Aorta (tissue), 5 donors: ENCODE measurements at places on chromosomes 4 and X. TPM values are rescaled to one million over a fixed set of nuclear protein-coding genes. Genes with fewer than 3 reads are reported as not detected.

GRCh38 chrX:79182616-79183015, 38.1 kb downstream of the GPR174 start:
- no peak for DNase-seq

DNA sequence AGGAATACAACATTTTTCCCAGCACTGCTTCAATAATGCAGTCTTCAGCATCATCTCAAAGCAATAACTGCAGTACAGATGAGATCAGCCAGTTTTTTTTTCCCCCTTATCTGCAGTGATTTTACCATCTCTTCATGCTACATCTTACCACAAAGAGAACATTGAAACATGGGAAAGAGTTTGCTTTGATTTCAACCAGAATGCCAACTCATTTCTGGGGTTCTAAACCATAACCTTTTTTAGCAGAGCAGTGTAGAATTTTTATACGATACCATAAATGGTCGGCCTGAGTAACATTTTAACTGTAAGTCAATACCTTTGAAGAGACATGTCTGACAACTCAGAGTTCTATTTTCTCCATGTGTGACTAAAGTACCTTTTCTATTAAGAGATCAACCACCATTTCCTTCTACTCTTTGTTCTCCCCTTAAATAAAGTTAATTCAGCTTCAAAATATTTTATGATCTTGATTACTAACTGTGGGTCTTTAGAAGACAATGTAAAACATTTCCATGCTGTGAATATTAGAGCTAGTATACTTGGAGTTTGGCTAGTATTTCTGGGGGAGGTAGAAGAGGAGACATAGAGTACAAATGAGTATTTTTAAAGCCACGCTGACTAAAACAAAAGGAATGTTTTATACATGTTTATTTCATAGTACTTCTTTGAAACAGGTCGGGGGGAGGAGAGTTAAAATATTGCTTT, 69.1 kb downstream of the TET2 start:
- DNase-seq = no peak

Gene MSL3
- total RNA-seq = 26.2 TPM

Gene CHIC1
- total RNA-seq = 13.6 TPM

DNA sequence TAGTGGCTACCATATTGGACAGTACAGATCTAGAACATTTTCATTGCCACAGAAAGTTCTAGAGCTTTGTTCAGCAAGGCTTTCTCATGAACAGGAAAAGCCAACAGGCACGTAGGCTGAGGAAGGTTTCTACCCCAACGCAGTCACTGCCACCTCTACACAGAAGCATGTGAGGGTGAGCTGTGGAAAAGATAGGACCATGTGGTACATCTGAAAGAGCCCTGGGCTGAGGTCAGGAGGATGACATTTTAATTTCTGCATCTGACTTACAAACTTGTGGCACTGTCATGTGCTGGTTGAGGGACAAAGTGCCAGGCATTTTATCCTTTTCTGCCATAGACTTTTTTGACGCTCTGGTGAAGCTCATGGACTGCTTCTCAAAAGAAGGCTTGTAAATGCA, 454.2 kb downstream of the BCOR start:
- no peak for DNase-seq

DNA sequence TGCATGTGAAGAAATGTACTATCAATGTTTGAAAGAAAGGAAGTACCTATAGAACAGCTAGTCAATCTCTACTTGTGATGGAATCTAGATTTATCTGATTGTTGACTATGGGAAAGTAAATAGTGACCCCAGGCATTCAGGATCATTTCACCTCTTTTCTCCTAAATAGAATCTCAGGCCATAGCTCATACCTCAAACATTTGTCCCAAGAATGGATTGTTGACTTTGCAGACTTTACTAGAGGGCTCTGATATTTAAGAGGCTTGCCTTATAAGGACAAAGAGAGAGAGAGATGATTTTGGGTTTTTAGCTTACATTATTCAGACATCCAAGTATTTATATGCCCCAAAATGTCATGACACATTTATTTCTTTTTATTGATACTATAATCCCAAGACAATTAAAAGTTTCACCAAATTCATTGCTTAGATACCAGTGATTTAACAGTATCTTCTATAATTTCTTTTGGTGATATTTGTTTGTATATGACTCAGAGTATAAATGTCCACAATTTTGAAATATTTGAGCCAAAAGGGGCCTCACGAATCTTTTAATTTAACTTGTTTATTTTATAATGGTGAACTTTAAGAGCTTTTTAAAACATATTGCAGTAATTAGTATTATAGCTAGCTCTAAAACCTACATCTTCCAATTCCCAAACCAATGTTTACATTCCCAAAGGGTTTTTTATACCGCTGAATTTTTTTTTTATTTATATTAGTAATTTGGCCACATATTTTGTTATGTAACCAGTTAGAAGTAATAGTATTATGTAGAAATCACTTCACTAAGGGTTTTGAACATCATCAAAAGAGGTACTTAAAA, 614.1 kb downstream of the PCDH7 start:
- no peak for DNase-seq

DNA sequence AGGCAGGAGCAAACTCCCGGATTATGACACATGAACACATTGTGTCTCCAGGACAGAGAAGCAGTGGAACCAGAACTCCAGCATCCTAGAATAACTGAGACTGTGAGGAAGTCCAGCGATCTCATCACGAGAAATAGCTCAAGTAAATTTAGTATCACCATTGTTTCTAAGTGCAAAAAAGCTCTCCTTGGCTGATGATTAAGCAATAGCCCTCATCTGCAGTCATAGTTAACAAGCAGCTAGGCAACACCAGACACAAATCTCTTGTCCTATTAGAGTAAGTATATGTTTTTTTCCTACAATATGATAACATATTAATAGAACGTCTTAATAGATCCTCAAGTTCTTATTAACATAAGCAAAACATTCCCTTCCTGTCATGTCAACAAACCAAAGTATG, 2.4 kb upstream of the CFAP299 start:
- no peak for DNase-seq
